Stimulated activated CD4-positive, alpha-beta T cell treated with anti-CD3 and anti-CD28 coated beads, Interleukin-15, amount 100 ng/mL, for 1 hour (primary cell): ENCODE measurements at places on chromosomes 11 and 22.

- no peak for DNase-seq
Measured at GRCh38 chr11:81497202-81497804, 1236.4 kb downstream of the FAM181B start.

GRCh38 chr11:63939397-63939891, 642 bp downstream of the NAA40 start:
- no peak for DNase-seq

DNA sequence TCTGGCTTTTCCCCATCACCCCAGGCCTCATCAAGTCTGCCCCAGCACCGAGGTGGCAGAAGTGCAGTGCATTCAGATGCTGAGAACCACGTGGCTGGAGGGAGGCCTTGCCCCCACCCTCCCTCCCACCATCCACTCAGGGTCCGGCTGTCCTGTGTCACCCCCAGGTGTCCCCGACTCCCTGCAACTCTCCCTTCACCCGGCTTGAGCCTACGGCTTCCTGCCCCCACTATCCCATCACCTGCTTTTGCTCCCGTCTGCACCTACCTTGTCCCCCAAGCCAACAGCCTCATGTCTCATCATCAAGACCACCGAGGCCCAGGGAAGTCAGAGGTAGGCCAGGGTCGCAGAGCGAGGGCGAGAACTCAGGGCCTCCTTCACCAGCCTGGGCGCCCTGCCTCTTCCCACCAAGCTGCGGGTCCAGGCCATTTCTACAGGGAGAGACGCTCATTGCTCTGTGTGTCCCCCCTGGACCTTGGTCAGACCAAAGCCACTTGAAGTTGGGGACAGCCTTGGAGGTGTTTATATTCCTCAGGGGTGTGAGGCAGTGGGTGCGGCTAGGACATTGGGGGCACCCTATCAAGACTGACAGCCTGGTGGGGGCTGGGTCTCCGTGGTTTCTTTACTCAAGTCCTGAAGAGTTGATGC, 66.2 kb upstream of the CCND1 start:
- DNase-seq = no peak

- no peak for DNase-seq
Measured at GRCh38 chr11:65209711-65210360, 28.1 kb downstream of the CAPN1 start.

DNA sequence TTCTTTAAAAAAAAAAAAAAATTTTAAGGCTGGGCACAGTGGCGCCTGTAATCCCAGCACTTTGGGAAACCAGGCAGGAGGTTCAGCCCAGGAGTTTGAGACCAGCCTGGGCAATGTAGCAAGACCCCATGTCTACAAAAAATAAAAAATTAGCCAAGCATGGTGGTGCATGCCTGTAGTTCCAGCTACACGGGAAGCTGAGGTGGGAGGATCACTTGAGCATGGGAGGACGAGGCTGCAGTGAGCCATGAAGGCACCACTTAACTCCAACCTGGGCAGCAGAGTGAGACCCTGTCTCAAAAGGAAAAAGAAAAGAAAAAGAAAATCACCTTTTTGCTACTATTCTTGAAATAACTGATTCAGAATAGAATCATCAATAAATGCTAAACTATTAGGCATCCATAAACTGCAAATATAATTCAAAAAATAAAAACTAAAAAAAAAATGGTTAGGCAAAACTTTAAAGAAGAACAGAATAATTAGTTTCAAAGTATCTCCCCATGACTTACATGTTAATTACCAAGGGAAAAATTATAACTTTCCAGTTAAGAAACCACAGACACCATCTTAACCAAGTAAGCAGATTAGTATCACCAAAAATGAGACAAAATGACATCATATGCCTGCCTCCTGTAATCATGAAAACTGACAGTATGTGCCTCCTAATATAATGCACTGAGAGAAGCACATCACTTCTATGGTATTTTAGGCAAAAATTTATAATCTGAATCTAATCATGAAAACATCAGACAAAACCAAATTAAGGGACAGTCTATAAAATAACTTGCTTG, 63.6 kb downstream of the DENND5A start:
- DNase-seq = no peak

- peak; percentile 29 for DNase-seq
Measured at GRCh38 chr22:18024276-18024939, at the start of gene MICAL3. MICAL3 (minus strand) TSS chr22:18024561; CDS start chr22:17906812, 117,749 bp downstream.

DNA sequence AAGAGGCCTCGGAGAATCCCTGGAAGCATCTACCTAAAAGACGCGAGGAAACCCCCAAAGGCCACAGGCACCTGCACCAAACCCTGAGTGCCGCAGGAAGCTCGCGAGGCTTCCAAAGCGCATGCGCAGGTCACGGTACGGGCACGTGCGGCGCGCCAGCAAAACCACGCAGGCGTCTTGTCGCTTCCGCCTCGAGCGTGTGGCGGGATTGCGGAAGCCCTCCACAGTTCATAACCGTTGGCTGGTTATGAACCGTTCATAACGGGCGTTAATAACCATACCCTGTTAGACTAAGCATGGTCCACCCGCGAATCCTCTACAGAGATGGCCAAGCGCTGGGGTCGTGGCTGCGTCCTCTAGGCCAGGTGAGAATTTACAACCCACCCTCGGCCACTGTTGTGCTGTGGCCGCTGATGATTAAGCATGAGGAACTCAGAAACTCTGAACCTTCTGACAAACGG, 46.4 kb downstream of the MORC2 start:
- DNase-seq = peak; percentile 72

DNA sequence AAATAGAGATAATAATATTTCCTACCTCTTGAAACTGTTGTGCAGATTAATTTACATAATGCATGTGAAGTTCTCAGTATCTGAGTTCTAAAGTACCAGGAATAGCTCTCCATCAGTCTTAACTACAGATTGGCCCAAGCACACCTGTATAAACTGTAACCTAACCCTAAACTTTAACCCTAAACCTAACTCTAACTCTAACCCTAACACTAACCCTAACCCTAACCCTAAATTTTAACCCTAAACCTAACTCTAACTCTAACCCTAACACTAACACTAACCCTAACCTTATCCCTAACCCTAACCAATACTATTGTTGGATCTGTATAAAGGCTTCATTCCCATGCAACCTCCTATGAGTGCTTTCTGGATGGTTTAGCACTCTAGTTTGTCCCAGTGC, 1445.9 kb upstream of the TENM4 start:
- DNase-seq = no peak

DNA sequence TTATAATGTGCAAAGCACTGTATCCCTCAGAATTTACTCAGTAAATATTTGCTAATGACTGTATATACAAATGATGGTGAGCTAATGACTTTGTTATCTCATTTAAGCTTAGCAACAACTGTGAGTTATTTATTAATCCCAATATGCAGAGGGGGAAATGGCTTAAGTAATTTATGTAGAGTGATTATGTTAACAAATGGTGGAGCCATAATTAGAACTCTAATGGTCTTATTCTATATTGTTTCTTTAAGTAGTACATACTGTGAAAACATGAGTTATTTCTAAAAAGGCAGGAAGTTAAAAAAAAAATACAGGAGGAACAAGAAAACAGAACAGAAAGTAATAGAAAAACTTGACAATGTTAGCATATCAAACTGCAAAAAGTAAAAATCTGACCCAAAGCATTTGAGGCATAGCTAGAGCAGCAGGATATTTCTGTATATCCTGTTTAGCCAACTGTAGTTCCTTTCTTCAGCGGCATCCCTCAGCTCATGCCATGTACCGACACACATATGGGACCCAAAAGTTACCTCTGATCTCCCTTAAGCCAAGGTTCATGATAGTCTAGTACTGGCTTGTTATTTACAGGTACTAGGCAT, 94.2 kb downstream of the FCHSD2 start:
- DNase-seq = no peak

GRCh38 chr11:75386942-75387630, 12.2 kb upstream of the RPS3 start:
- DNase-seq = no peak

- no peak for DNase-seq
Measured at GRCh38 chr11:79708319-79708932, 267.6 kb upstream of the TENM4 start.
